ENCODE measurements at places on chromosomes 4 and X.

GRCh38 chr4:10101671-10102473, 14.7 kb downstream of the WDR1 start:
- DNase-seq: no peak

GRCh38 chr4:183485411-183486160, 19.3 kb upstream of the ING2 start:
- no peak for DNase-seq

DNA sequence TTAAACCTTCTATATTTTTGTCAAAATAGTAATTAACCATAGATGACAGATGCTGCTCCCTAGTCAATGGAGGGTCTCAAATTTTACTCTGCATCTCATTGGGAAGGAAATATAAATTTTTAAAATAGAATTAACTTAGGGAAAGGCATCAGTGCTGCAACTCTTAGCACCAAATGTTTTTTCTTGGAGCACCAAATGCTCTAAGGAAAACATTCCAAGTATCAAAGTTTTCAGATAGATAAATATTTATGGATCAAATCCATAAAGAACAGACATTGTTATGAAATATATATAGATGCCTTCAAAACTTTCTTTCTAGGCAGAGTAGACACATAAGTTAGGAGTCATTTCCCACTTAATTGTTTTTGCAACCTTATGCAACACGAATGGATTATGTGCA, 168.7 kb downstream of the ANTXR2 start:
- DNase-seq: no peak

DNA sequence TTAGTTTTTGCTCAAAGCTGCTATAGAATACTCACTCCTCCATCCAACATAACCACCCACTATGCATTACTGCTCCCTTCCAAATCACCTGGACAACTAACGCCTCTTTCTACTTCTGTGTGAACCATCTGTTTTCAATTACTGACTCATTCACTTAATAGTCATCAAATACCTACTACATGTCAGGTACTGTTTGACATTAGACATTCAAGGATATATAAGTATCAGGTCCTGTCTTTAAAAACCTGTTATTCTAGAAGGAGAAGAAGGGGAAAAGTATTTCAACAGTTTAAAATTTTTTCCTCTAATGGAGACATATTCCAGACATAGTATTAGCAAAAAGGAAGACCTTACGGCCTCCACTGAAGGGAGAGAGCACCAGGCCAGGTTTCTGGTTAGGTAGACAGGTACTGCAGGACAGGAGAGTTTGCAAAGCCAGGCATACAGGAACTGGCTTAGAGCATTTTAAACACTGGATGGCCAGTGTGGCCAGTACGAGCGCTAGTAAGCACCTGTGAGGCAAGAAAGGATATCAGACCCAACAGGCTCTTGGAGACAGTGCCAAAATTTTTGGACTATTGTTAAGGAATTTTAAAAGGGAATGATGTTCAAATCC, 39.0 kb downstream of the SH3RF1 start:
- DNase-seq: no peak

DNA sequence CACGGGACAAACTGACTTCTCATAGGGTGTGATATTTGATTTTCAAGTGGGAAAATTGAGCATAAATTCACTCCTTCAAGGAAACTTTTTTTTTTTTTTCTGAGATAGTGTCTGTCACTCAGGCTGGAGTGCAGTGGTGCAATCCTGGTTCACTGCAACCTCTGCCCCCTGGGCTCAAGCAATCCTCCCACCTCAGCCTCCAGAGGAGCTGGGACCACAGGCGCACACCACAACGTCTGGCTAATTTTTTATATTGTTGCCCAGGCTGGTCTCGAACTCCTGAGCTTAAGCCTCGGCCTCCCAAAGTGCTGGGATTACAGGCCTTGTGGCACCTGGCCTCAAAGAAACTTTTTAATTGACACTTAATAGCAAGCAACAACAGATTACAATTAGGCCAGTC, 13.8 kb downstream of the CLDN34 start:
- no peak for DNase-seq

DNA sequence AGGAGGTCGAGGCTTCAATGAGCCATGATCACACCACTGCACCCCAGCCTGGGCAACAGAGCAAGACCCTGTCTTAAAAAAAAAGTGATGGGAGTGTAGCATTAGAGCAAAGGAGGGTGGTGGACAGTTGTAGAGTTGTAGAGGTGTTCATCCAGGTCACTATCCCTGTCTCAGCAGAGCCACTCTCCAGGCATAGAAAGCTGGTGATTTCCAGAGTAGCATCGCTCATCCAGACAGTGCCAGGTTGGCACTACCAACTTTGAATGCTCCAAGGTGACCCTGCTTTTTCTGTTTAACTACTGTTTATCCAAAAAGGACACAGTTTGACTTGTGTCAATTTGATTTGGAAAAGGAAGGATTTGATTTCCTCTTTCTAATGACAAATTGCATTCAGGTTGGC, 147.3 kb downstream of the USP46 start:
- no peak for DNase-seq

DNA sequence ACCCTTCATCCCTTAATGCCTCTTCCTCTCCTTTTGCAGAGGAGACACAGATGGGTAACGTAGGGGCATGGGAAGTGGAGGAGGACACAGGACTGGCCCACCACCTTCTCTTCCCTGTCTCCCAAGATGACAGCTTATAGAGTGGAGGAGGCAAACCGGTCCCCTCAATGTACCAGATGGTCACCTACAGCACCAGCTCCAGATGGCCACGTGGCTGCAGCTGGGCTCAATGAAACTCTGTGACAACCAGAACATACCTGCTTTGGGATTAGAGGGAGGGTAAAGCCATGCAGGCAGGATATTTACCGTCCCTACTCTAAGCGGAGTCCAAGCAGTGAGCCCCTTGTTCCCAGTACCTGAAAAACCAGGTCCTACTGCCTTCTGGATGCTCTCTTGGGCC, 7.5 kb upstream of the KLHL15 start:
- DNase-seq: no peak

GRCh38 chr4:53644607-53645006, 53.3 kb upstream of the LNX1 start:
- no peak for DNase-seq

- no peak for DNase-seq
These were observed 828.3 kb downstream of the TECRL start for GRCh38 chr4:63580796-63581475.

GRCh38 chrX:139762400-139763183, 54.6 kb upstream of the MCF2 start:
- no peak for DNase-seq

DNA sequence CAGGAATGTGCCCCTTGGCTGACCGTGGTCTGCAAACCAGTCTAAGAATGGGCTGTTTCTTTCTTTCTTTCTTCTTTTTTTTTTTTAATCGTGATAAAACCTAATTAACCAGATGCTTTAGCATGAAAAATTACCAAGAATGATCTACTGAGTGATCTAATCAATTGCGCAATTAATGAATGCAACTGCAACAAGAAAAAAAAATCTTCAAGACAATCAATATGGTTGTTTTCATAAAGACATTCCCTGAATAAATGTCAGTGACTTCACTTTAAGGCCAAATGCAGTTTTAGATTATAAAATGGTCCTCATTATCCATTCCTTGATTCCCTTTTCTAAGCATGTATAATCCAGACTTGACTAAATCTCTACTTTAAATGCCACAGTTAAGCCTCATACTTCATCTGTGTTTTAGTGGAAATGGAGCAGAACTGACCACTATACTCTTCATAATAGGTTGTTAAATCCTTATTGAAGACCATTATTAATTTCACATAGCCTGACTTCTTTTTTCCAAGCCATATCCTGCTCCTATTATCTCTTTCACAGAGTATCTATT, 51.6 kb upstream of the SETD7 start:
- DNase-seq: no peak

- no peak for DNase-seq
These were observed 2.9 kb upstream of the GRPR start for GRCh38 chrX:16120431-16120830.

- no peak for DNase-seq
These were observed 16.2 kb downstream of the ZFYVE28 start for GRCh38 chr4:2402048-2402842.

DNA sequence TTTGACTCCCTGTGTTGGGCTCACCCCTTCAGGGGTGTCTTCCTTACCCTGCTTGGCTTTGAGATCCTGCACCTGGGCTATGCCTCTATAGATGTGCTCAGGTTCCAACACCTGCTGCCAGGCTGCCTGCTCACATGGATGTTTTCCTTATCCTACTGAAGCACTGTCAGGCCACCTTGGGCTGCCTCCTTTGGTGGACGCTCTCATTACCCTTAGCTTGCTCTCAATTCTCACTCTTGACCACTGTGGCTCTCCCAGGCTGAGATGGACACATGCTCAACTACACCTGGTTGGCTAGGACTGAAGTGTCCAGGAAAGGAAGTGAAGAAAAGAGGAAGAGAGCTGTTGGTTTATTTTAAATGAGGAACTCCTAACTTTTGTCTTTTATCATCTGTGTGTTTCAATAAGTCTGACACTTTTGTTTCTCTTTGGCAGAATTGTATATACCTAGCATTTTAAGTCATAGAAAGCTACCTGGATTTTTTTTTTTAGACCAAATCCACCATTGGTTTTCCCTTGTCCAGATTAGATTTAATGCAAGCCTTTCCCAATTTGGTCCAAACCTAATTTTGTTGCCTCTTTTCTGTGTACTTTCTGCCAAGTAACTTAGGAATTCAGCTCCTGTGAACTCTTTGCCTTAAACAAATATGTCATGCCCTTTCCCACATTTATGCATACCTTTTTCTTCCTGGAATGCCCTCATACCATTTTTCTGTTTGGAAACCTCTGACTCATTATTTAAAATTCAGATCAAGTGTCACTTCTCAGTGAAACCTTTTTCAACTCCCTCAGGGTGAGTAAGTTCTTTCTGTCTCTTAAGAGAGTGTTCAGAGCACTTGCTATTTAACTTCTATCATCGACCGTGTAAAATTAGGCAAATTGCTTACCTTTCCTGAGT, 175.8 kb downstream of the GC start:
- DNase-seq: peak; percentile 17

- DNase-seq: peak; percentile 11
These were observed 75.1 kb downstream of the BANK1 start for GRCh38 chr4:101865501-101866062.

- DNase-seq: no peak
These were observed 231.4 kb downstream of the VEGFC start for GRCh38 chr4:176561368-176561767.

DNA sequence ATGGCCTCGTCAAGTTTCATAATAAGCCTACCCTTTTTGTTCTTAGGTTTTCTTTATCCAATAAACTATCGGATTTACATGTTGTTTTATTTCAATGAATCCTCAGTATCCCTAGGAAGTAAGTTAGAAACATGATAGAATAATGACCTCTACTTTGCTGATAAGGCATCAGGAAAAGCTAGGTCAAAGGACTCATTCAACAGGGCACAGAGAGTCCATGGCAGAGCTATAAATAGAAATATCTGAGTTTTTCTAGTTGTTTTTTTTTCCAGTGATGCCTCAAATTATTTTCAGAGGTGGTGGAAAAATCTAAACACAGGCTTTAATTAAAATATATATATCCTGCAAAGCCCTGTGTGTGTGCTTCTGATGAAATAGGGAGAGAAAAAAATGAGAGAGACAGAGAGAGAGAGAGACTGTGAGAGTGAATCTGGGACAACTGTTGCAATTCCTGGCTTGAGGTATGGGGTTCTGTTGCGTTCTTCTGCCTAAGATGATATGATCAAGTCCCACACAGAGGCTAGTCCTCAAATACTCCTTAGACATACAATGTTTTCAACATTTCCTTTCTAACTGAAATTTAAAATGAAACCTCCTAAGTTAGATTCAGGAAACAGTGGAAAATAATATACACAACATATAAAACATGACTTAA, 139.9 kb downstream of the HDX start:
- peak; percentile 3 for DNase-seq

GRCh38 chr4:1748465-1748995, 27.2 kb downstream of the TACC3 start:
- DNase-seq: no peak

- DNase-seq: no peak
These were observed 190.9 kb upstream of the BANK1 start for GRCh38 chr4:101599620-101600019.

GRCh38 chr4:28267166-28267565, 1406.5 kb downstream of the STIM2 start:
- no peak for DNase-seq

DNA sequence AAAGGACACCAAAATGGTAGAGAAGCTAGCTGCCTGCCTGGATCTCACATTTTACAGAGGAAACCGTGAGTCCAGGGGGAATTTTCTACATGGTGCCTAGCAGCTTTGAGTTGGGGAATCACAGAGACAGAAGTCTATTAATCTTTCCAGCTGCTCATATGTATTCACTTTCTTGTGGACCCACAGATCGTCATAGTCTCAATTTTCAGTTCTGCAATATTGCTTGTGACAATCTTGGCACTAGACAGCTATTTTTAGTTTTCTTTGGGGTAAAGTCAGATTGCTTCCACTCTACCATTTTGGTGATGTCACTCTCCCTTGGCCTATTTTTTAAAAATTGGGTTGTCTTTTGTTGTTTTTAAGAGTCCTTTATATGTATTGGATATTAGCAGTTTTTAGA, 233.4 kb upstream of the STK26 start:
- no peak for DNase-seq

DNA sequence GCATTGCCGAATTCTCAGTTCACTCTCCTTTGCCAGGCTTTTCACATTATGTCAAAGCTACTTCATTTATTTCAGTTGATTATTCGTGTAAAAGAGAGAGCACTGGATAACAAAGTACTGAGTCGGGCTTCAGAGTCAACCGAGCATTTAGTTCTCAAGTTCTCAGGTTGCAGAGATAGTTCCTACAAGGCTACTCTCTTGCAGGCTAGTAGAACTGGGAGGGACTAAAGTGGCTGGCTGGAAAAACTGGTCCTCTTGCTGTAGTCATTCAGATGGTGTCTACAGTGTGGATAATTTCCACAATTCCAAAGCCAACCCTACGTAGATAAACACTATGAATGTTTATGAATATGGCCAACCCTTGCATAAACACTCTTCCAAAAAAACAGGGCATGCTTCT, 4.6 kb upstream of the CCNG2 start:
- DNase-seq: no peak

DNA sequence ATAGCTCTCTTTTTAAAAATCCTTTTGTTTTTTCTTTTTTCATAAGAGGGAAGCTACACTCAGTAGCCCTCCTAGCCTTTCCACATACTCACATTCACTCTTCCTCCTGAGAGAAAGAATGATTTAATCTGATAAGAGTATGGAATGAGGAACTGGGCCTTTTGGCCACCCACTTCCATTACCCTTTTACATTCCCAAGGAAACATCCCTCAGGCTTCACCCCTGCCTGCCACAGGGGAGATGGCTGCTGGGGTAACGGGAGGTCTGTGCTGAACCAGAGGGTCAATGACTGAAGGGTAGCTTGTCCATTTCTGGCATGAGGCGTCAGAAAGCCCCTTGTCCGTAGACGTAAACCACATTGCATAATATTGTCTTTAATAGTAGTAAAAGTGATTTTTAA, 67.2 kb upstream of the CCSER1 start:
- DNase-seq: no peak

GRCh38 chr4:38117591-38117990, 157.4 kb downstream of the PTTG2 start:
- DNase-seq: no peak

DNA sequence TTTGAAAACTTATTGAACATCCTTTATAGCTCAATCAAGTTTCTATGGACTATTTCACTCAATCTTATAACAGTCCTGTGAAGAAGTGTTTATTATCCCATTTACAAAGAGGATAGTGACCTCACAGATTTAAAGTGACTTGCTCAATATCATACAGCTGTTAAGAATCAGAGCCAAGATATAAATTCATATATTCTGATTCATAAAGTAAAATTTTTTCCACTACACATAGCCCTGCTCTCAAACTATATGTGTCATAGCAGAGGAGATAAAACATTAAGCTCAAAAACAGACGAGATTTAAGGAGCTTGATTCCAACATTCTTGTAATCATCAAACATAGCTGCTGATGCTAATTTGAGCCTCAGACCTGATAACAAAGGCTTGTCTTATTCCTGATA, 226.8 kb downstream of the CAMK2D start:
- no peak for DNase-seq

Measured in GM04503 (cell line).